ENCODE measurements at places on chromosomes 1 and 21.

- peak; percentile 69 for DNase-seq
- no peaks in the 10 kb centered on the region for H3K36me3 ChIP-seq
- no peaks in the 10 kb centered on the region for H3K27me3 ChIP-seq
- peaks cover 8% of the 10 kb centered on the region for H3K4me1 ChIP-seq
Observed at GRCh38 chr21:17612023-17612564, 607 bp downstream of the BTG3 start.

- peak; percentile 91 for DNase-seq
- no peak overlapping the region for H3K4me3 ChIP-seq
- H3K27me3 ChIP-seq, result no peaks in the 10 kb centered on the region
- H3K36me3 ChIP-seq, result no peaks in the 10 kb centered on the region
Observed at GRCh38 chr1:197776351-197777105, 1.2 kb upstream of the DENND1B start.

GRCh38 chr1:15937146-15937545, 38.8 kb downstream of the ZBTB17 start:
- peaks cover 22% of the 10 kb centered on the region for H3K36me3 ChIP-seq
- peak overlapping the region; percentile 44 for H3K27ac ChIP-seq
- no peak for DNase-seq
- no peak overlapping the region for H3K4me3 ChIP-seq
- H3K4me1 ChIP-seq, result peaks cover 9% of the 10 kb centered on the region
- no peaks in the 10 kb centered on the region for H3K27me3 ChIP-seq

GRCh38 chr1:63867429-63868176, 93.8 kb downstream of the ROR1 start:
- no peak overlapping the region for H3K4me3 ChIP-seq
- H3K27me3 ChIP-seq, result no peaks in the 10 kb centered on the region
- H3K4me1 ChIP-seq, result peaks cover 16% of the 10 kb centered on the region
- H3K36me3 ChIP-seq, result no peaks in the 10 kb centered on the region
- no peak overlapping the region for H3K27ac ChIP-seq

DNA sequence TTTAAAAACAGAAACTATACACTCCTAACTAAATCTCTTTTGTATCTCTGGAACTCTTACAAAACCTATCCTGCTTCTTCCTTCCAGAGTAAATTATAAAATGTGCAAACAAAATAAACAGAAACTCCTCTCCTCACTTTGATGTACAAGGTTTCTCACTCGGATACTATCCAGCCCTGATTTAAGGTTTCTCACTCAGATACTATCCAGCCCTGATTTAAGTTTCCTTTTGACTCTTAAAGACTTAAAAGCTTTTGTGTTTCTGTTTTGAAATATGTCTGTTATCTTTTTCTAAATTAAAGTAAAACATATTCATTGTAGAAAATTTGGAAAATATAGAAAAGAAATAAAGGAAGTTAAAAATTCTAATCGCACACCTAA, 132.5 kb downstream of the CRB1 start:
- H3K27me3 ChIP-seq, result no peaks in the 10 kb centered on the region
- H3K4me3 ChIP-seq, result no peak overlapping the region
- no peak for DNase-seq
- H3K4me1 ChIP-seq, result no peaks in the 10 kb centered on the region
- no peak overlapping the region for H3K27ac ChIP-seq

- peaks cover 7% of the 10 kb centered on the region for H3K36me3 ChIP-seq
- no peaks in the 10 kb centered on the region for H3K27me3 ChIP-seq
- H3K4me3 ChIP-seq, result peak overlapping the region; percentile 63
- no peak for DNase-seq
- peaks cover 45% of the 10 kb centered on the region for H3K4me1 ChIP-seq
Observed at GRCh38 chr1:110004583-110004982, 20.0 kb downstream of the AHCYL1 start.

Measured in GM23248 (cell line).